ENCODE measurements at places on chromosomes 11 and 22. TPM values are rescaled to one million over a fixed set of nuclear protein-coding genes. Genes with fewer than 3 reads are reported as not detected.

Gene MOGAT2
- 1.2 TPM for total RNA-seq

GRCh38 chr11:77269484-77270123, 31.9 kb downstream of the GDPD4 start:
- DNase-seq = no peak

Gene TBC1D10A
- 15.3 TPM for total RNA-seq

GRCh38 chr11:70471254-70471653, 72.9 kb downstream of the CTTN start:
- no peak for DNase-seq

Gene ZBTB16
- total RNA-seq = 11.9 TPM

DNA sequence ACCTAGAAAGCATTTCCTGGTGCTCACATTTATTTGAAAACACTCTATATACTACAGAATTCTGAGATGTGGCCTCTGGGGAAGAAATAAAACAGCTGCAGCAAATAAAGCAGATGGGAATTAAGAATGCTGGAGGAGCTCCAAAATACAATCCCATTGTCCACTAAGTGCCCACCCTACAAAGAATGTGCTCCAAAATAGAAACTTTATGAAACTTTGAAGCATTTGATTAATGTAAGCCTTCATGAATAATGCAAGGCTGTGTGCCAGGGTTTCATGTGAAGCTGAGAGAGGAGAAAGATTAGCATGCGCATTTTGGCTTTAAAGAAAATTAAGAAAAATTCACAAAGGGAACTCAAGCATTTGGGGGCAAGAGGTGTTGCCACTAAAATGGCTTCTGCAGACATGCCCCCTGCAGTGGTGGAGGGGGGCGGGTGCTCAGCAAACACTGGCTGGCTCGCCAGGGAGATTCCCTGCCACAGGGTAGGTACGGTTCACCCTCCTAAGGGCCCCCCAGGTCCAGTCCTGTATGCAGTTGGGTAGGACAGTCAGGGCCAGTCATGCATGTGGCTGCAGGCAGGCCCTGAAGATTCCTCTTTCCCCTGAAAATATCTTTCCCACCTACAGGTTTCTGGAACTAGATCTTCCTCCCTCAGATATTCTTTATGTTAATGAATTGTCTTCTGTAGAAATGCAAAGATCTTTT, 46.6 kb upstream of the RCN1 start:
- DNase-seq = no peak

Gene DBX1
- total RNA-seq = 0.36 TPM

DNA sequence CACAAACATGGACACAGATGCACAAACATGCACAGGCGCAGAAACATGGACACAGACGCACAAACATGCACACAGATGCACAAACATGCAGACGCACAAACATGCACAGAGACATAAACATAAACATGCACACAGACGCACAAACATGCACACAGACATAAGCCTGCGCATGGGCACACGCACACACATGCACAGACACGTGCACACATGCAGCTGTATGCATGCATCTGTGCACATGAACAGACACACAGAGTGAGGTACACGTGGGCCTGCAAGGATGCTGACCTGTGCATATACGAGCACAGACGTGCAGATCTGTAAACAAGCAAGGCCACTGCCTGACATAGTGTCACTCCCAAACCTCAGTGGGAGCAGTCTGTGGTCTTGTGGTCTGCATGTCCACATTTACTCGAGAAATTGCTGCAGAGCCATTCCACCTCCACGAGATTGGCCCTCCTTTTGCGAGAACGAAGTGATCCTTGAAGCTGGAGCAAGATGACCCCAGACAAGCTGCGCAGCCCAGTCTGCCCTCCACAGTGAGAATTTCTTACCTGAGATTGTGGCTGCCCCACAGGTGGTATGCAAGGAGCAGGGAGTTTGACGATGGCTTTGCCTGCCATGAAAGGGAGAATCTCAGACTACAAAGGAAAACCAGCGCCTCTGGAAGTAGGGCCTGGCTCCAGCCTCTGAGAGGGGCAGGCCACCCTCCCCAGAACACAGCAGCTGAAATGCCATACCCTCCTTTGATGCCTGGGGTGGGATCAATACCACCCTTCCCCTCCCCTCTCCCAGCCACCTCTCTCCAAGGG, 299.9 kb downstream of the BRD1 start:
- DNase-seq = no peak

GRCh38 chr22:32843300-32843699, 41.8 kb downstream of the TIMP3 start:
- DNase-seq = no peak

DNA sequence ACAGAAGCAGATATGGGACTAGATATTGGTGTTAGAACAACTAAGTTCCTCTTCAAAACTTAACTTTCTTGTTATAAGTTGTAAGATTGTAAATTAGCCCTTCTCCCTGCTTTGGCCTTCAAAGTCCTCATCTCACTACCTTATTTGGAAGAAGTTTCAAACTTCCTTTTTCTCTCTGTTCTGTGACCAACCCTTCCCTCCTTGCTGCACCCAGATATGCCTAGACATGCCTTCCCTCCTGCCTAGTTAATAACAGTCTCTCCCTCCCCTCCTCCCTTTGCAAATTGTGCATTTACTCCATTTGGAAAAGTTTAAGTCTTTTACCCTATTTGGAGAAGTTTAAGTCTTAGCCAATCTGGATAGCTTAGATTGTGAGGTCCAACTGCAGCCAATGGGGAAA, 4.9 kb downstream of the OR52K2 start:
- DNase-seq = no peak

- DNase-seq = no peak
Measured at GRCh38 chr11:67271541-67272284, 5.4 kb downstream of the GRK2 start.

- no peak for DNase-seq
Measured at GRCh38 chr11:105754260-105754659, 144.4 kb downstream of the GRIA4 start.

GRCh38 chr22:49047447-49047846, 780.2 kb downstream of the BRD1 start:
- no peak for DNase-seq

Gene IFITM10
- 7.4 TPM for total RNA-seq

GRCh38 chr22:47124961-47125360, 362.5 kb downstream of the TBC1D22A start:
- no peak for DNase-seq

DNA sequence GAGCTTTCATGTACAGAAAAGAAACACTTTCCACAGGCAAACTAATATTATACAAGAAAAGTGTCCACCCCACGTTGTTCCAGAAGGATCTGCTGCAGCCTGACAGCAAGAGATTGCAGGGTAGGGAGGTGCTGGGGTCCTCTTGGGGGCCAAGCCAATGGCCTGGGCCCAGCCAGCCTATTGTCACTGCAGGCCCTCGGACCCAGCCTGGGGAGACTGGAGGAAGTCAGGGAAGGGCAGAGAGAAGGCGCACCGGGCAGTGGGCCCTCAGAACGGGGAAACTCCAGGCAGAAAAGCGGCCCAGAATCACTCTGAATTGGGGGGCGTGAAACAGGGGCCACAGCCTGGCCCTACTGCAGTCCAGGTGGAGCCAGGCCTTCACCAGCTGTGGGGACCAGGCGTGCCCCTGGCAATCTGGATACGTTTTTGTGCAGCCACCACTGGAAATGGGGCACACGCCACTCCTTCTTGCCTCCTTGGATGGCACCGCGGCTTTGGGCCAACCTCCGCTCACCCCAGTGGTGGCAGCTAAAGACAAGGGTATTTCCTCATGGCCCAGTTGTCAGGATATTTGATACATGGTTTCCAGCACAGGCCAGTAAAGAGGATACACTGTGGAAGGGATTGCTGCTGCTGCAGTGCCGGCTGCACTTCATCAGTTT, 3.9 kb upstream of the NAP1L4 start:
- DNase-seq = no peak

Gene C11orf21
- total RNA-seq = 1.2 TPM

Gene LRRC4C
- total RNA-seq = 14.0 TPM

DNA sequence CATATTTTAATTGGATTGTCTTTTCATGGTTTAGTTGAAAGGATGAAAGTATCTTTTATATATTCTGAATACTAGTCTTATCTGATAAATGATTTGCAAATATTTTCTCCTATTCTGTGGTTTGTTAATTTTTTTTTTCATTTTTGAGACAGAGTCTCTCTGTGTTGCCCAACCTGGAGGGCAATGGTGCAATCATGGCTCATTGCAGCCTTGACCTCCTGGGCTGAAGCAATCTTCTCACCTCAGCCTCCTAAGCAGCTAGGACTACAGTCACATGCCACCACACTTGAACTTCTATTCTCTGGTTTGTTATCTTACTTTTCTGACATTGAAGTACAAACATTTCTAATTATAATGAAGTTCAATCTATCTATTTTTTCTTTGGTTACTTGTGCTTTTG, 30.0 kb upstream of the FAR1 start:
- no peak for DNase-seq

DNA sequence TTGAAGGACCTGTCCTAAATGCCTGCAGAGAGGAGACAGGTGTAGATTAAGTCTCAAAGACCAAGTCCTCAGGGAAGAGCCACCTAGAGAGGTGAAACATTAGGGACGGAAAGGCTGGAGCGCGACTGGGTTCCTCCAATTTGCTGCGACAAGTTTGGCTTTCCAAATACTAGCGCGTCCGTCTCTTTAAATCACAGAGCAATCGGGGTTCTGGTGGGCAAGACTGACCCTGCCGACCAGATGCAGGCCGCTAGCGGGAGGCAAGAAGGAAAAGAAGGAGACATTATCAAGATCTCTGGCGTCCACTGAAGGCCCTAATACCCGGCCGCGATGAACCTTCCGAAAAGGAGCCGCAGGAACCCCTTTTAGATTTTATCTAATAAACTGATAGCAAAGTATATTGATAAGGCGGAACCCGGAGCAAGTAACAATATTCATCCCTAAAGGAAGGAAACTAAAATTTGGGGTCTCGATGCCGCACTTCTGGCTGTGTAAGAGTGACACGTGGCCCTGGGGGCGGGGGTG, 128.2 kb upstream of the C11orf58 start:
- DNase-seq = no peak

Gene ZW10
- total RNA-seq = 21.9 TPM

- DNase-seq = no peak
Measured at GRCh38 chr11:71221821-71222220, 30.6 kb downstream of the SHANK2 start.

- DNase-seq = no peak
Measured at GRCh38 chr22:27973846-27974245, 54.8 kb upstream of the PITPNB start.
